HT1080 (cell line): ENCODE measurements at places on chromosomes 4 and X. TPM values are rescaled to one million over a fixed set of nuclear protein-coding genes. Genes with fewer than 3 reads are reported as not detected.

The FAM47B gene
- not detected in 2 replicates for total RNA-seq

The GAGE13 gene
- total RNA-seq: 9.9 TPM in 1 of 2 replicates, not detected in the other

The WNK3 gene
- total RNA-seq: under 0.01 and 0.02 TPM in 2 replicates

The ARX gene
- 0.03 and 0.27 TPM in 2 replicates for total RNA-seq

The CLNK gene
- not detected in 2 replicates for total RNA-seq

The AVPR2 gene
- total RNA-seq: not detected in 2 replicates

The PNCK gene
- not detected in 2 replicates for total RNA-seq

The FHIP1A gene
- 8.5 and 11.7 TPM in 2 replicates for total RNA-seq

The MAGEC2 gene
- total RNA-seq: 1.4 and 1.5 TPM in 2 replicates

The ANOS1 gene
- total RNA-seq: 11.2 and 14.6 TPM in 2 replicates

The MPC1L gene
- total RNA-seq: not detected in 2 replicates

The NPY5R gene
- total RNA-seq: 0.20 TPM in 1 of 2 replicates, not detected in the other

The STAP1 gene
- not detected in 2 replicates for total RNA-seq

The IL13RA2 gene
- 0.87 and 1.7 TPM in 2 replicates for total RNA-seq

The NUDT10 gene
- total RNA-seq: 0.17 TPM in 1 of 2 replicates, not detected in the other
